Cardiac muscle cell (in vitro differentiated cells and primary cell): ENCODE measurements at places on chromosomes 13 and 19.
A peak's percentile ranks its signal among the peaks of the same experiment; 100 is the strongest.

GRCh38 chr19:2556221-2557092, 80.5 kb downstream of the GADD45B start:
- no peak for DNase-seq

DNA sequence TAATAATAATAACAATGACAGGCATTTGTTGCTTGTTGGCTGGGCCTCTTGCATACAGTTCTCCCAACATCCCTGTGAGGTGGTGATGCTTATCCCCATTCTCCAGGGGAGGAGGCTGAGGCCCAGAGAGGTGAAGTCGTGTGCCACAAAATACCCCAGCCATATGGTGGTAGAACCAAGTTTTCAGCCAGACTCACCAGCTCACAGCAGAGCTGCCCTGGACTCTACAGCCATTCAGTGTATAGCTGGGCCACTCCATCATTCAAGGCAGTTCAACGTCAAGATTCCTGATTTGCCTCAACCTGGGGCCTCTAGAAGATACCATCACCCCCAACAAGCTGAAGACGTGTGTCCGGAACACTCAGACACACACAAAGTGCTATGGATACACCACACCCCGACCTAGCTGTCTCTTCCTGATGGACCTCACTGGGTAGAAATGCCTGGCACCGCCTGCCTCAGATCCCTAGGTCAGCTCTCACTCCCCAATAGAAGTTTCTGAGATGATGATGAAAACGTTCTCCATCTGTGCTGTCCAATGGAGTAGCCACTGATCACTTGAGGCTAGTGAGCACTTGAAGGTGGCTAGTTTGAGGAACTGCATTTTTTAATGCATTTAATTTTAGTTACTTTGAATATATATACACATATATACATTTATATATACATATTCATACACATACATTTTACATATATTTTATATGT, 4.3 kb upstream of the CEACAM19 start:
- no peak for DNase-seq

GRCh38 chr13:100668408-100668807, 6.2 kb downstream of the TMTC4 start:
- no peak for DNase-seq

DNA sequence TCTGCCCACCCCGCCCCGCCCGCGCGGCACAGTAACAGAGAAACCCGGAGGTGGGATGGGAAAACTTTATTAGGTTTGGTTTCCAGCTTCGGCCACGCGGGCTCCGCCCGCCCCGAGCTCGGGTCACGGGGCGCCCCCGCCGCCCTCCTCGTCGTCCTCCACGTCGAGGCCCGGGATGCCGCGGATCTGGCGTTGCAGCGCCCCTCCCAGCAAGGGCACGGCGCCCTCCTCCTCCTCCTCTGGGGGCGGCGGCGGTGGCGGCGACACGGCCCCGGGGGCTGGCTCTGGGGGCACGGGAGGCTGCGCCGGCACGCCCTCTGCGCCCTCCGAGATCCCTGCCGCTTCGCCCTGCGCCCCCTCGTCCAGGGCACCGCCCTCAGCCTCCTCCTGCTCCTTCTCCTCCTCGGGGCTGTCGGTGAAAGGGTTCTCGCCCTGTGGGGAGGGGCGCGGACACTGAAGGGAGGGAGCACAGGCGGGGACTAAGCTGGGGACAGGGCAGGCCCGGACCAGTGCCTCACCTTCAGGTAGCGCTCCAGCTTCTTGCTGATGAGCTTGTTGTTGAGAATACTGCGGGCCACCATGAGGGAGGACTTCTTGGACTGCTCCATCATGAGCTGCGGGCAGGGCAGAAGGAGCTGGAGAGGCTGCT, 536 bp upstream of the AKAP8 start:
- peak; percentile 69 for DNase-seq

DNA sequence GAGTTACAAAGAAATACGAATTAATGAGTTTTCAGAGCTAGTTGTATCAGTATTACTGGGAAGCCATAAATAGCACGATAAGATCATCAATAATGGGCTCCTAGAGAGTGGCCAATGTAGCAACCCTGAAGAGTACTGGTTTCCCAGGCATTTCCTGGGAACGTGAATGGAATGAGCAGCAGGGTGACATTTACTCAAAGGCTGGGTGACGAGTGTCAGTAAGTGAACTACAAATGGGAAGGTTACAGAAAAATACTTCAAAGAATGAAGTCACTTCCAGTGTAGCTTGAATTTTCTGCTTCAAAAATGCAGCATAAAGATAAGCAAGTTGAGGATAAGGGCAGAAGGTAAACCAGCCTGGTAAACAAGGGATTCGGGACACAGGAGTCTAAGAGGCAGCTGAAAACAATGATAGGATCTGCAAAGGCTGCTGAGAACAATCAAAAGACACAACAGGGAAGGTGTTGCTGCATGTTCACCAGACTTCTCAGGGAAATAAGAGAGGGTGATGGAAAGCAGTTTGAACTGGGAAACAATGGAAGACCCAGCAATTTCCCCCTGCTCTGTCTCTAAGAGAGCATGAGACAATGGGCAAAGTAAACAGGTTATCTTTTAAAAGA, 48.6 kb upstream of the POSTN start:
- peak; percentile 28 for DNase-seq

- DNase-seq = no peak
Observed at GRCh38 chr19:39845172-39845571, 1.0 kb downstream of the FBL start.

DNA sequence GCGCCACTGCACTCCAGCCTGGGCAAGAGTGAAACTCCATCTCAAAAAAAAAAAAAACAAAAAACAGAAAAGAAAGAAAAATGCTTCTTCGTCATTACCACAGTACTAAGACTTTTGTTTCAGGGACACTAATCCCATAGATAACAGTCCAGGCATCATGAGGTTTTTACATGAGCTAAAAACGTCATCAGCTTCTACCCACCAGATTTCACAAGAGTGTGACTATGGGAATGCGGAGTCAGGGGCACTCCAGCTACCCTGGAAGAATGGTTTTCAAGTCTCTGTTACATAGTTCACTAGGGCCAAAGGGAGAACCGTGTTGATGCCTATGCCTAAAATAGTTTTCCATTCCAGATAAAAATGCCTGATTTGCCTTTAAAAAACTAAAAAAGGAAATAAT, 33.2 kb downstream of the RAB20 start:
- peak; percentile 96 for DNase-seq

GRCh38 chr13:104318121-104318520, 1251.9 kb upstream of the SLC10A2 start:
- peak; percentile 9 for DNase-seq

- DNase-seq = no peak
Observed at GRCh38 chr13:21066946-21067345, 5.6 kb upstream of the LATS2 start.

DNA sequence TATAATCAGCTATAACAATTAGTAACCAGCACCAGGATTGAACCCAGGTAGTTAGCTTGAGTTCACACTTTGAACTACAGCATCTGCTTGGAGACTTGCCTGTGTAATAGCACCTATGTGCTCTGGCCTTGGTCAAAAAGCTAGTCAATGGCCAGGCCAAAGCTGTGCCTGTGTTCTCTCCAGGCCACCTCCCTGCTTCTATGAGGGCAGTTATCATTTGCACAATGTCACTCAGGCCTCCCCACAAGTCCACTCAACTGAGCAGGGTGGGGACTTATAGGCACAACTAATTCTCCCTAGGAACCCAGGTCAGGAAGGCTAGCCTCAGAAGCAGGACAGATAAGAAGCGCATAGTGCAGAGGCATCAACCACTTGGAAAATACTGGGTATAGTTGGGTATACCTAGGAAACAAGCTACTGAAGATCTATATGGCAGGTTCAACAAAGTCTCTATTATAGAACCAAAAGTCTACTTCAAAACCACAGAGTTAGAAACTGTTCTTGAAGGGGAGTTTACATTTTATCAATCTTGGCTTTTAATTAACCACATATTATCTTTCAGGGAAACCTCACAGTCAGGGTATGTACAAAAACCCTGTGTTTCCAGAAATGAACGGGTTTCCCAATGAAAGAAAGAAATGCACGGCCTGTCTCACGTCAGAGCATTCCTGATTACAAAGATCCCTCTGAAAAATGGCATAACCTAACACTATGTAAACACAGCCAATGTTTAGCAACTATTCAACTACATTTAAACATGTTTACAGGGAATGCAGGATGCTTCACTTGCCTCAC, 140.9 kb downstream of the ABCC4 start:
- DNase-seq = peak; percentile 5

DNA sequence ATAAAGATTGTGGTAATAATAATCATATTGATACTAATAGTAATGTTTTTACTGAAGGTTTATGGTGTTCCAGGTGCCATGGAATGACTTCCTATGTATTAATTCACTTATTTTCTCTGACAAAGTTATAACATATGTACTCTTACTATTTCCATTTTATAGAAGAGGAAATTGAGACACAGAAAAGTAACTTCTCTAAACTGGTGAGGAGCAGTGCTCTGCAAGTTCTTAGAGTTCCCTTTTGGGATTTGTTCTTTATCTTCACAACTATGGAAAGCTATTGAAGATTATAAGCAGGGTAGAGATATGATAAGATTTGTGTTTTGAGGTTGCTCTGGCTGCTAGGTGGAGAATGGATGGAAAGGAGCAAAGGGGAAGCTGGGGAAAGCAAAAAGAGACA, 83.9 kb upstream of the OLFM4 start:
- DNase-seq = no peak

GRCh38 chr13:91816263-91816807, 417.9 kb downstream of the GPC5 start:
- no peak for DNase-seq

- no peak for DNase-seq
Observed at GRCh38 chr19:48968813-48969218, 3.7 kb downstream of the FTL start.

GRCh38 chr13:99575376-99576120, 74.3 kb downstream of the TM9SF2 start:
- no peak for DNase-seq

GRCh38 chr19:7779631-7780486, 16.8 kb downstream of the CLEC4M start:
- DNase-seq = no peak

GRCh38 chr13:32409561-32410421, 18.1 kb downstream of the N4BP2L1 start:
- DNase-seq = peak; percentile 46

GRCh38 chr19:37695144-37695899, 24.2 kb downstream of the ZNF607 start:
- no peak for DNase-seq
